ENCODE measurements at places on chromosomes 4 and X.

GRCh38 chrX:134658760-134659023 is 421 bp upstream of the PLAC1 start:
- no peak for DNase-seq

DNA sequence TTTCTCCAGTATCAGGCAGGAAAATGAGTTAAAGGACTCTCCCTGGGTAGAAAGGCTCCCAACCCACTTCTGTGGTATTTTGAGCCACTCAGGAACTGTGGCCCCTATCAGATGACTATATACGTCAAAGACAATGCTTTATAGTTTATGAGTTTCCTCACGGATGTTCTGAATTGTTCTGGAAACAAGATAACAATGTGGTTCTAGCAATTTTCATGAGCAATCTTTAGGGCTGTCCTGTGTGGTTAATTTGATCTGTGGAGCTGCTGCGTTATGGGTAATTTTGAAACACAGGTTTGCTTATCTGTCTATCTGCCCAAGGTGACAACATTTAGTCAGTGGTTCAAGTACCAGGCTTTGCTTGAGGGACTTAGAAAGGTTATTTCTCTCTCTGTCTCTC is 46.7 kb upstream of the IL2 start:
- peak; percentile 22 for DNase-seq

- DNase-seq, result no peak
Observed at GRCh38 chr4:24117975-24118374, 228.1 kb upstream of the PPARGC1A start.

DNA sequence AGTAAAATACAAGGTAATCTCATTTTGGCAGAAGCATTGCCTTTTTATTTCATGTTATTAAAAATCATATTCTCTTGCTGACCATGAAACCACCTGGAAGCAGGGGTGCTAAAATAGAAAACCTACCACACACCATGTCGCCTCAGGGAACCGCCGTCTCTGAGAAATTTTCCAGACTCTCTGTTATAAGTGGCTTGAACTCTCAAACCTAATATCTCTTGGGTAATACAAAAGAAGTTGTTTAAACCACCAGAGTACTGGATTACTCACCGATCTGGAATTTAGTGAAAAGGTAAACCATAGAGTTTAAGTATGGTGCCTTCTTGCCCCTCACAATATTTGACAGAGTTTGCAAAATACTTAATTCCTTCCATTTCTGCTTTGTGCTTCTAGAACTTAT is 27.7 kb downstream of the ENPP6 start:
- DNase-seq, result no peak

DNA sequence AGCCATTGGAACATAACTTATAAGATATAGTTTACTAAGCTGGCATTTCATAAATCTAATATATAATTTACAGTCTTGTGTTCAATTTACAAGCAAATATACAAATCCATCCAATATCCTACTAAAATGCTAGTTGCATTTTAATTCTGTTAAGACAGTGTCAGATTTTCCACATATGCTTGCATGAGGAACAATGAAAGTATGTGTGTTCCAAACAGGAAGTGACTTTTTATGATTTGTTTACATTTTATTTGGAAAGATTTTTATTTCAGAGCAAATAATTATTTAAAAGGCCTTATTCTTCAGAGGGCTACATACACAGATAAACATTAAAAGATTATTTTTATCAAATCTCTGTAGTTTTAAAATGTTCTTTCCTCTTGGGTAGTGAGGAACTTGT is 130.1 kb downstream of the KLHL34 start:
- no peak for DNase-seq

DNA sequence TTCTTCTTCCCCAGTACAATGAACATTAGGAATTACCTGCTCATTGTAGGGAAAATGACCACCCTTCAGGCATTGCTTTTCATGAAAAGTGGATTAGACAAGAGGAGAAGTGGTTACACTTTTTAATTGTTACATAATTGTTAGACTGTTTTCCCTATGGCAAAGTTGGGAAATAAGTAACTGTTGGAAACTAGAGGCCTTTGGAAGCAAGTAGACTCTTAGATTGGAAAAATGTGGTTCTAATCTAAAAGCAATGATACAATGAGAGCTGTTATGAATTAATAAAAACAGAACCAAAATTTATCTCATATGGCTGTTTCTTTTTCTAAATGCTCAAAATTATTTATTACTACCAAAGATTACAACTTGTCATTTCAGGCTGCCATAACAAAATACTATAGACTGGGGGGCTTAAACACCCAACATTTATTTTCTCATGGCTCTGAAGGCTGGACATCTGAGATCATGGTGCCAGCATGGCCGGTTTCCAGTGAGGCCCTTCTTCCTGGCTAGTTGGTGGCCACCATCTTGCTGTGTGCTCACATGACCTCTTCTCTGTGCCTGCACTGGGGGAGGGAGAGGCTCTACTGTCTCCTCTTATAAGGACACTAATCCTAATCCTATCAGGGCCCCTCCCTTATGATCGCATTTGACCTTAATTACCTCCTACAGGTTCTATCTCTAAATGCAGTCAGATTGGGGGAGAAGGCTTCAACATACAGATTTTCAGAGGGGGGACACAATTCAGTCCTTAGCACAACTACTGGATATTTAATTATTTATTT is 12.5 kb downstream of the CC2D2A start:
- no peak for DNase-seq

GRCh38 chrX:45295259-45295986 is 94.7 kb upstream of the DIPK2B start:
- DNase-seq, result no peak

DNA sequence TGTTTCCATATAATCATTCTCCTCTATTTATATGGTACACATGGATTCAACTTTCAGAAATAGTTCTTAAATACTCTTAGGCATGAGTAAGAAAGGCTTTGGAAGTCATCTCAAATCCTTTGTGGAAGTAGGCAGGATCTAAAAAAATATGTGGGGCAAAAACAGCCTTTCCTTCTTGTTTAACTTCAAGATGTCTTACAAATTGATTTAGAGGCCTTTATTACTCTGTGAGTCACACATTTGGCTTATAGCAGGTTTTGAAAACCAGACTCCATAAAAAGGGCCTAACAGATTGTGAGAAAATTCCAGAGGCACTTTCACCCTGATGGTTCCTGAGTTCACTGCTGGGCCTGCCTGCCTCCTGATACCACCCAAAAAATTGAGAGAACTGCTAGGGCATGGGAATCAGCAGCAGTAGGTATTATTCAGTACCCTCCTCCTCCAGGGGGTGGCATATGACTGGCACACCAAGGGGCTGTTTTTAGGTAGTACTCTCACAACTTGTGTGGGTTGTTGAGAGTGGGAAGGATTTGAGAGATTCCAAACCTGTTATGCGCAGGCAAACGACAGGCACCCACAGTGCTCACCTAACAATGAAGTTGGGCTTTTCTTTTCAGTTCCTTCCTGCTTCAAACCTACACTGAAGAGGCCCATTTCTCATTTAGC is 162.7 kb upstream of the MBNL3 start:
- DNase-seq, result no peak

DNA sequence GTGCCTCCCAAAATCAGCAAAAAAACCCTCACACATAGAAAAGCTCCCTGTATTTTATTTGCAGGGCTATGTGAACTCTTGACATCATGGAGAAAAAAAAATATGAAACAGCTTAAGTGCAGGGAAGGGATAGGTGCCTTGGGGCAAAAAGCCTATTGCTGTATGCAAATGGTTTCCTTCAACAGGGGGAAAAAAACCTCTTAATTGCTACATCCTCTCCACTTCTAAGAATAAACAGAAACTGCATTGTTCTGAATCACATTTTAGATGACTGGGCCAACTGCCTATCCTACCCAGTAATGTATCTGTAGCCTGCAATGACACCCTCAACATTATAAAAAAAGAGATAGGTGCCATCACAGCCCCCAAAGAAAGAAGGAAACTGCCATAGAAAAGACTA is 229.4 kb upstream of the GALNTL6 start:
- no peak for DNase-seq

- DNase-seq, result peak; percentile 19
Observed at GRCh38 chrX:100995469-100995868, 26.0 kb downstream of the ARL13A start.

DNA sequence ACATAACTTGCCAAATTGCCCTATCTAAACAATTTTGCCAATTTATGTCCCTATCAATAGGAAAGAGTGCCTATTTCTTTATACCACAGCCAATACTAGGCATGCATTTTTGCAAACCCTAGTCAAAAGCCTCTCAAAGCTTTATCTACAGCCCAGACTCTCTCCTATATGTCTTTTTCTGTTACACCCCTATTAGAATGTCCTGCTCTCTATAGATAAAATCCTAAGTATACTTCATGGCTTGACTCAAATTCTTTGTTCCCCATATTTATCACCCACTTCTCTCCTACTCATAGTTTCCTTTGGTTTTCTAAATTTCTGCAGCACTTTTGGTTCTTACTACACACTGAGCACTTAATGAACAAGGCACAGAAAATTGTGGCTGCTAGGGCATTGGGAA is 38.0 kb downstream of the NUP62CL start:
- no peak for DNase-seq
